ENCODE measurements at places on chromosomes 1 and 21. TPM values are rescaled to one million over a fixed set of nuclear protein-coding genes. Genes with fewer than 3 reads are reported as not detected.

- DNase-seq: no peak
Observed at GRCh38 chr21:36968976-36969375, 2.5 kb upstream of the HLCS start.

DNA sequence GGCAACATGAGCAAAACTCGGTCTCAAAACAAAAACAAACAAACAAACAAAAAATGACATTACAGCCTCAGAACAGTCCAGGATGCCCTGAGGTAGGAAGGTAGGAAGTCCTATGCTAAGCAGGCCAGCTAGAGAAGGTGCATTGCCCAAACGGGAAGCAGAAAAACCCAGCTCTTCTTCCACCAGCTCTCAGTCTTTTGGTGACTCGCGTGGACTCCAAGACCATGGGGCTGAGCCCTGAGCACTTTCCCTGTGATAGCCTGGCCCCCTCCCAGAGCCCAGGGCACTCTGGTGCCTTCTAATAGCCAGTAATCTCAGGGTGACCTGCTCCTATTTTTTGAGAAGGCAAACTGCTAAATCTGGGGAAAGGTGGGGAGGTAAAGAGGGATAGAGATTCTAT lies 16.1 kb downstream of the PHLDA3 start:
- no peak for DNase-seq

The GFI1 gene
- polyA plus RNA-seq: 0.40 TPM

The SYTL1 gene
- 15.7 TPM for polyA plus RNA-seq

GRCh38 chr1:205528887-205529825 lies 24.7 kb downstream of the CDK18 start:
- DNase-seq: peak; percentile 80

GRCh38 chr1:906600-907420 lies 16.9 kb upstream of the SAMD11 start:
- DNase-seq: no peak

- no peak for DNase-seq
Observed at GRCh38 chr21:15772654-15773053, 42.9 kb downstream of the USP25 start.

DNA sequence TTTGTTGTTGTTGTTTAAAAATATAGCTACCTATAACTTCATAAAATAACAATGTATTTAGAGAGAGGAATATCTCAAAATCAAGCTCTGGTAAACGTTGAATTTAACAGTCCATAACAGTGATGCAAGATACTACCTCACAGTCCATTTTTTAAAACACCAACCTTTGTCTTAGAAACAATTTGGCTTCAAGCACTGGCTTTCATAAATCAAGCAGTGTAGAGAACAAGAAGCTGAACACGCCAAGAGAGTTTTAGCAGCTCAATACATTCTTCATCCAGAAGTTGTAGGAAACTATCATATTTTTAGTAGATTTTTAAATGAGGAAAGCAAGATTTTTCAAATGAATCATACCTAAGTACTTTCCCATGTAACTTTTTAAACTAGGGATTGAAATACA lies 334.3 kb upstream of the ADAMTS5 start:
- no peak for DNase-seq

The USP21 gene
- polyA plus RNA-seq: 48.2 TPM

DNA sequence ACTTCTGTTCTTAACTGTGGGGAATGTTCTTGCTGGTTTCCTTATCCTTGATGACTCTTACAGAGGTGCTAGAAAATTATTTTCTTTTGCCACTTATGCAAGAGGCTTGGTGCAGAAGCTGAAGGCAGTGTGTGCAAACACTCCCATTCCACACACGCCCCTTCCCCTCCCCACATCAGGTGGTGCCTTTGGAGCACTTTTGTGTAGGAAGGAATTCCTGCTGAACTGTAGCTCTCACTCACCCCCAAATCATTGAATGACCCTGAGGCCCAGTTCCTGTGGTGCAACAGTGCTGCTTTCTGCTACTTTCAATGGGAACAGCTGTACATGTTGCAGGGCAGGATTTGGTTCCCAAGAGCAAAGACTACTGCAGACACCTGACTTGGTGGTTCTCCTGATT lies 101.8 kb downstream of the CD247 start:
- DNase-seq: no peak

DNA sequence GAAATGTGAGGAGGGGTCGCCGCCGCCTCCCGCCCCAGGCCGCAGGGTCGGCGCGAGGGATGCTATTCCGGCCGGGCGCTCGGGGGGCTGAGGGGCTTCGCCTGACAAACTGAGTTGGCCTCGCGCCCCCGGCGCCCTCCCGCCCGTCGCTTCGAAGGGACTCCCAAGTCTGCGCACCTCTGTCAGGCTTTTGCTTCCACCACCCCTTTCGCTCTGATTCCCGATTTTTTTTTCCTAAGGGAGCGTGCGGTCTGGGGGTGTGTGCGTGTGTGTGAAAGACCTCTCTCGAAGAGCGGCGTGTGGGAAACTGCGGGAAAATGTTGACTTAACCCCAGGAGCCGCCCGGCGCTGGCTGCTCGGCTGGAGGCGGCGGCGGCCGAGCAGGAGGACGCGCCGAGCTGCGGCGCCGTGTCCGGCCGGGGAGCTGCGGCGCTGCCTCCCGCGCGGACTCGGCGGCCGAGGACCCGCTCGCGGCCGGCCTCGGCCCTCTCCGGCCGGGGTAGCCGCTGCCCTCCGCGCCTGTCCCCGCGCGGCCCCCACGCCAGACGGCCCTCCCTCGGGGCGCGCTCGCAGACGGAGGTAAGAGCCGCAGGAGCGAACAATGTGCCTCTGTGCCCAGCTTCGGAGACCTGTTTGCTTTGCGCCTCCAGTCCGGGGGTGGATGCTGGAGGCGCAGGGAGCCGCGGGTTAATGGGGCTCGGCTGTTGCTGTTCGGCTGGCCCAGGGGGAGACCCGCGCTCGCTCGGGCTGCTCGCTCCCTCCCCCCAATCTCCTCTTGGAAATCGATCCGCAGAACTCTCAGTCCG lies 1.1 kb downstream of the ADGRL2 start:
- DNase-seq: peak; percentile 54

The PRELP gene
- polyA plus RNA-seq: 2.6 TPM

The S100A9 gene
- 17.2 TPM for polyA plus RNA-seq

DNA sequence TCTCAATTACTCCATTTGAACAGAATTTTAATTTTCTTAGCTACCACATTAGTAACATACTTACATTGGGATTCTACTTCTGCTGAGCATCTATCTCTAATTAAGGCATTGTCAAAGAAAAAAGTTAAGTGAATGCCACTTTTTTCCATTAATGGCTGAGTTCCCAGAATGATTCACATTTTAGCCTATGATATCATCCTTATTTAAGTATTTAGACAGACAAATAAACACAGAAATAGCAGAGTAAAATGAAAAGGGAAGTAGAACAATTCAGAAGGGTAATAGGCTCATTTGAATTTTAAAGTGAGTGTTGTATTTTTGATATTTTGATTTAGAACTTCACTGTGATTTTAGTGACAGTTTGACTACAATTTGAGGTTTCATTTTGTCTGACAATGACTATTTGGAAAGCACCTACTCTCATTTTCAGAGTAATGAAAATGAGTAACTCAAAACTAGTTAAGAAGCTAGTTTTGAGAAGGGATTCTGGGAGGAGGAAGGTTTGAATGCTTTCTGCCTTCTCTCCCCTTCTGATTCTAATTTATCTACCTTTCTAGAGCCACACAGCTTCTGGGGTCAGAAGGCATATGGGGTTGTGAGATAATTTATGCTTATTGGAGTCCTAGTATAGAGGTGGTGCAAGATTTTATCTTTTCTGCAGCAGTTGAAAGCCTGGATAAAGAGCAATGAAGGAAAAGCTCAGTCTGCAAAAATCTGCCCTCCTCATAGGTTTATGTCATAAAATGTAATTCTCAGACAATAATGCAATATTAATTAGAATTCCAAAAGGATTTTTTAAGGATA lies 15.5 kb downstream of the LYPLAL1 start:
- no peak for DNase-seq

GRCh38 chr1:42178249-42178648 lies 13.7 kb upstream of the GUCA2A start:
- no peak for DNase-seq

DNA sequence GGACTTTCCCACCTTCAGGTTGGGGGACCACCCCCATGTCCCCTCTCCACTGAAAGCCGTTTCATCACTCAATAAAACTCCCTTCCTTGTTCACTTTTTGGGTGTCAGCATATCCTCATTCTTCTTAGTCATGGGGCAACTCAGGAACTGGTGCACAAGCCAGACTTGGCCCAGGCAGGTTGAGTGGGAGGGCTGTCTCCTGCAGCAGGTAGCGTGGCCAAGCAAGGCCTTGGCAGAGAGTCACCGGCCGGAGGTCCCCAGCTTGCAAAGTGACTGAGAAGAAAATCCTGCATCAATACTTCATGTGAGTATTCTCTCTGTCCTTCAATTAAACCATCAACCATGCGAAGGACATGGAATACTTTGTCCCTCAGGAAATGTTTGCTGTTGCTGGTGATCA lies 148.9 kb downstream of the RHOU start:
- no peak for DNase-seq

DNA sequence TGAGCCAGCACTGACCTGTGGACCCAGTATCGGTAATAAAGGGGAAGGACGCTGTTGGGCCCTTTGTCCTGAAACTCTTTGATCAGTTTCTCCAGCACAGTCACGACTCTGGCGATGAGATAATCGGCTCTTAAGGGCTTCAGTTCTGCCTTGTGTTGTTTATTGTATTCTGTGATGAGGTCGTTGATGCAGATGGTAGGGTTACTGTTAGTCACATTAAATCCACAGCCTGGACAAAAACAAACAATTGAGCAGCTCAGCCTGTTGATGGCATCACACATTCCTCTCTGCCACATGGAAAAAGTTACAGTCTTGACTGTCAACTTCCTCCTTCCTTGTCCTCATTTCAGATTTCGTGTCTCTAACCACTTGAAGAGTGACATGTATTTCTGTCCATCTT lies 57.6 kb downstream of the SIM2 start:
- DNase-seq: no peak

The PEF1 gene
- polyA plus RNA-seq: 69.7 TPM

The C1orf159 gene
- polyA plus RNA-seq: 20.1 TPM

The CA6 gene
- 0.11 TPM for polyA plus RNA-seq

GRCh38 chr1:29793101-29793546 lies 556.8 kb downstream of the PTPRU start:
- peak; percentile 78 for DNase-seq

GRCh38 chr1:97382206-97382605 lies 538.6 kb downstream of the DPYD start:
- DNase-seq: no peak

- no peak for DNase-seq
Observed at GRCh38 chr1:247054992-247055415, 23.6 kb downstream of the ZNF670 start.

DNA sequence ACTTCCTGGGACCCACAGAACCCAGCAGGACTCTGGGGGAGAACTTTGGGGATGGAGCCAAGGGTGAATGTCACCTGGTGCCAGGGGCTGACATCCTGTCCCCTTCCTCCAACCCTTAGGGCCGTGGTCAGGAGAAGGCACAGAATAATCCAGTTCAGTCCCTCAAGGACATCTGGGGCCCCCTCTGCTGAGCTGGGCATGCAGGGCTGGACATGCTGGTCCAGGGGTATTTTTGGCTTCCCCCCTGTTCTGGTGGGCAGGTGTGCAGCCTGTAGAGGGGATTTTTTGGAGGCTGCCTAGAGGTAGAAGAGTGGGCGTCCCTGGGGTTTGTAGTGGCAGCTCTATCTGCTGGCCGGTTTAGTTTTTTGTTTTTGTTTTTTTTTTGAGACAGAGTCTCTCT lies 3.4 kb upstream of the CROCC start:
- no peak for DNase-seq

DNA sequence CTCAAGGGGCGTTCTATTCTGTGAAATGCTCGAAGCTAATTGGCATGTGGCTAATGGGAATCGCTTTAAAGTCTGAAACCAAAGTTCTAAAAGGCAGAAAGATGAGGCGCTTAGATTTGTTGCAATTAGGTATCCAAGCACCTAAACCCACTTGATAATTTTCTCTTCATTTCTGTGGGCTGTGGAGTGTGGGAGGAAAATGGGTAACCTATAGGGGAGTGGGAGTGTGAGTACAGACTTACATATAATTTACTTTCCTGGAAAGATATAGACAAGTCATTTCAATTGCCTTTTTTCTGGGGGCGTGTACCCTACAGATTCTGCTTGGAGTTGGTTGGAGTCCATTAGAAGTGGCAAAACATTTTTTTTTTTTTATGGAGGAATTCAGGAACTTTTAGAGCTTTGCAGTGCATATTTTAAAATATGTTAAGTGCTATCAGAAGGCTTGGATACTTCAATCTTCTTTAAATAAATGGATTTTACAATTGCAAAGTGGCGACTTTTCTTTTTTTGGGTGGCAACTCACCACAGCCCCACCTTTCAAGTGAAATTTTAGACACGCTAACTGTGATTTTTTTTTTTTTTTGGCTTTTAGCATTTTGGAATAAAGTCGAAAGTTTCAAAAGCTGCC lies 254.5 kb downstream of the CAMTA1 start:
- no peak for DNase-seq

DNA sequence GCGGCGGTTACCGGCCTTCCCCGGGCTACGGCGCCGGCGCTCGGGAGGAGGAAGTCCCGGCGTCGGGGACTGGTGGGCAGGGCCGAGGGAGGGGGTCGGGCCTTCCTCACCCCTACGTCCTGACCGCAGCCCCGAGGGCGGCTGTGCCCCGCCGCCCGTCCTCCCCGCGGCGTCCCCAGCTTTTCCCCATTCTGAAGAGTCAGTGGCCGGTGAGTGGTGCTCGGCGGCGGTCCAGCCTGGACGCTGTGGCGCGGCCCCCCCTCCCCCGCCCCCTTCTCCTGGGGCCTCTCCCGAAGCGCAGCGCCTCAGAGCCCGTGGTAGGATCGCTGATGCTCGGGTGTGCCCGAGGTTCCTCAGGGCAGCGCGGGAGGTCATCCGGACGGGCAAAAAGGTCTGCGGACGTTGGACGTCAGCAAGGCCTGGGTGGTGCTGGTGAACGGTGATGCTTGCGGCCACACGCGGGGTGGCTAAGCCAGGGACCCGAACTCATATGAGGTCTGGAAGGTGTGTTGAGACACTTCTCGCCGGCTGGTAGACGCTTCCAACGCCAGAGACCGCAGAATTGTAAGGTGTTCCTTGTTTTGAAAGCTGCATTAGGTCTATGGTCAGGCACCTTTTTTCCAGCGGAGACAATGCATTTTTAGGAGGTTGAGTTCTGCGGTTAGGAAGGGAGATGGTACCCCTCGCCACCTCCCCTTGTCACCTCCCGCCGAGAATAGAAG lies 725 bp downstream of the SLC25A33 start:
- no peak for DNase-seq

- no peak for DNase-seq
Observed at GRCh38 chr1:47409311-47410067, 6.6 kb upstream of the FOXE3 start.

DNA sequence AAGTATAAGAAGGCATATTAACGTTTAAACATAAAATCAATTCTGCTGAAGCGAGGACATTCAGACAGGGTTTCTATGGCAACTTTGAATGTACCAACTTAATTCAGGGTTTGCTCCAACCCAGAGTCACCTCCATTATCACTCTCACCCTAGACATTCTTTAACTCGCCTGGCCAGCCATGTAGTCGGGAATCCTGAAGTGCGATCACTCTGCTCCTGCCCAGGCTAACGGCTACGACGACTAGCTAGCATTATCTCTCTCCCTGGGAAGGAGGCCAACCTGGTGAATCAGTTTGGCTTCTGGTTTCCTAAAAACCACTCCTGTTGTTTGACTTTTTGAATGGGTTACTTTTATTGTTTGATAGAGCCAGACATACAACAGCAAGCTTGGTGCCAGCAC lies 38.9 kb upstream of the ZBTB18 start:
- DNase-seq: peak; percentile 2
